NCI-H2107 (cell line): ENCODE measurements at places on chromosomes 7 and 10.

DNA sequence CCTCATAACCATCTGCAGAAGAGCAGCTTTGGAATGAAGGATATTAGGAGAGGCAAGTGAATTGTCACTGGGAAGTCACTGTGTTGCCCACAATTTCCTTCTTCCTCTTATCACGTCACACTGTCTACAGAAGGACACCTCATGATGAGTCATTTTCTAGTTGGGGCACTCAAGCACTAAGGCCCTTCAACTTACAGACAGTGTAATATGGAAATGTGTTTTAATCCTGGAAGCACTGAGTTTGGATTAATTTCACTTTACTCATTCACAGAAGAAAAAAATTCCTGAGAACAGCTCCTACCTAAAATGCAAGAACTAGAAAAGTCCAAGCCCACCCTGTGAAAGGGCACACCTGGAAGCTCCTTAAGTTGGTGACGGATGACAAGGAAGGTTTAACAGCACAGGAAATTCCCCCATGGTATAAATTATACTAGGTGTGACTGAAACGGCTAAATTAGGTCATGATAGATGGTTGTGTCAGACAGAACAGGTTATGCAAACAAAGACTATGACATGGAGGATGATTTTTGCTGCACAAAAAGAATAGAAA lies 56.6 kb downstream of the PARD3 start:
- no peak for DNase-seq

DNA sequence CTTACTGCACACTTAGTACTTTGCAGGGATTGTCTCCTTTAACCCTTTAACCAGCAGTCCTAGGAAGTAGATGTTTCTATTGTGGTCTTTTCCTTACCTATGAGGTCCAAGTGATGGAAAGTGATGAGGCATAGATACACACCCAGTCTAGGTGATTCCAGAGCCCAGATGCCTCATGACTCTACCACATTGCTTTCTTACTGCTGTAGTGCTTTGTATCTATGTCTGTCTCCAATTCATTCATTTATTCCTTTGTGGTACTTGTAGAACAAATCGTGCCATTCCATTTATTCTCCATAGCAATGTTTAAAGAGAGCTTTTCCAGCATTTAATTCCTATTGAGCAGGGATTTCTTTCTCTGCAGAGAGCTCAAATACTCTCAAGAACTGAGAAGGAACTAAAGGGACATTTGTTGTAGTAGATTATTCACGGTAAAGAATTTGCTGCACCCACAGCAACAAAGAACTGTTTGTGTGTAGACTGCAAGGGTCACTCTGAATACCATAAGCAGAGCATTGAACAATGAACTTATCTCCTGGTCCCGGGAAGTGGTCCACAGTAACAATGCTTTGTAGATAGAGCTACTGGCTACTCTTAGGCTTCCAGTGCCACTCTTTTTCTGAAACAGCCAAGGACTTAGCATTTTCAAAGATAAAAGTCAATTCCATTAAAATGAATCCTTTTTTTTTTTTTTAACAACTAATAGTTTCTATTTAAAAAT lies 337.0 kb downstream of the PTEN start:
- DNase-seq: no peak

DNA sequence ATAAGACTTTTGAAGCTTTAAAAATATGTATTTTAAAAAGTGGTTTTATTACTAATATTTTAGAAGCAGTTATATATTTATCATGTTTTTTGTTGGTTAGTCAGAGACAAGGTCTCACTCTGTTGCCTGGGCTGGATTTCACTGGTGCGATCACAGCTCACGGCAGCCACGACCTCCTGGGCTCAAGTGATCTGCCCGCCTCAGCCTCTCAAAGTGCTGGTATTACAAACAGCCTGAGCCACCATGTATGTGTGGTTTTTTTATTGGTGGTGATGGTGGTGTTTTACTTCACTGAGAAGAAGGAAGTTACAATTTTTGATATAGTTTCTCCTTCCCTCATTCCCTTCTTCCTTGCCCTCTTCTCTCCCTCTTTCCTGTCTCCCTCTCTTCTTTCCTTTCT lies 13.4 kb downstream of the NHLRC2 start:
- no peak for DNase-seq

GRCh38 chr10:70669015-70669414 lies 3.3 kb upstream of the ADAMTS14 start:
- no peak for DNase-seq

DNA sequence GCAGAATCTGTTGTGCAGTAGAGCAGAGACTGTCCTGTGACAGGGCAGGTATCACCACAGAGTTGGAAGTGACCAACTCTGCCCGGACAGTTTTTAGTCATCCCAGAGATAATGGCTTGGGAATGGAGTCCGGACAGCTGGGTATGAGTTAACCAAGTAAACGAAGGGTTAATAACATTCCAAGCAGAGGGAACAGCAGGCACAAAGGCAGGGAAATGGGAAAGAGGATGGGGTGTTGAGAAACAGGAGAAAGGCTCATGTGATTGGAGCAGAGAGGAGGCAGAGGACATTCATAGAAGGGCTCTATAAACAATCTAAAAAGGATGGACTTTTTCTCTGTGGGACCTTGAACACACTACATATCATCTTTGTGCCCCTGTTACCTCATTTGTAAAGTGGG lies 132.2 kb upstream of the YAE1 start:
- DNase-seq: no peak

- peak; percentile 19 for DNase-seq
These were observed 23.6 kb downstream of the MCM10 start for GRCh38 chr10:13184730-13185514.

DNA sequence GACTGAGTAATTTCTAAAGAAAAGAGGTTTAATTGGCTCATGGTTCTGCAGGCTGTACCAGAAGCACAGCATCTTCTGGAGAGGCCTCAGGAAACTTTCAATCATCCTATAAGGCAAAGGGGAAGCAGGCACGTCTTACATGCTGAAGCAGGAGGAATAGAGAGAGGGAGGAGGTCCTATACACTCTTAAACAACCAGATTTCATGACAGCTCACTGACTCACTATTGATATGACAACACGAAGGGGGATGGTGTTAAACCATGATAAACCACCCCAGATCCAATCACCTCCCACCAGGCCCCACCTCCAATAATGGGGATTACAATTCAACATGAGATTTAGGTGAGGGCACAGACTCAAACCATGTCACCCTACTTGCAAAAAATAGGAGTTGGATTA lies 201.5 kb downstream of the CDK14 start:
- no peak for DNase-seq

GRCh38 chr10:11846542-11846941 lies 23.4 kb downstream of the PROSER2 start:
- no peak for DNase-seq

GRCh38 chr10:93601146-93601773 lies at the start of gene RBP4:
TSS of gene RBP4 (minus strand) at chr10:93601235. CDS start at chr10:93601028, 207 bp downstream.
- no peak for DNase-seq

DNA sequence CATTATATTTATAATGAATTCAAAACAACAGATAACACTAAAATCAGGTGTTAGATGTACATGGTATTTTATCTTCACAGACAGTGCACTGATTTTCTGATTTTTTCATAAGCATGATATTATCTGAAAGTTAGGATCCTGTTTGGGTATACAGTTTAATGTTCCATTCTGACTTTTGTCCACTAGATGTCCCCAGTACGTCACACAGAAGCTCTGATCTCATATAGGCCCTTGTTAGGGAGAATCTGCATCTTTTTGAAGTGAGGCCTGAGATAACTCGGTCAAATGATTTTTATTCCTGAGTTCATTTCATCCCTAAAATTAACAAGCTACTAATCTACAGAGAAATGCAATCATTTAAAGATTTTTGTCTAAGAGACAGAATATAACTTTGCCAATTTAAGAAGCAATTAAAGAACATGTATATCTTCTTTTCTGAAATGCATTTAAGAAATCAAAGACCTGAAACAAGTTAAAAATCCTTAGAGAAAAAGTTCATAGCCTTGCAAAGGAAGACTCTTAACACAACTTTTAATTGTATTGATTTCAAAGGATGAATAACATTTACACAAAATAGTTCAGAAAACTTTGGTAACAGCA lies 72.0 kb upstream of the TES start:
- no peak for DNase-seq

- no peak for DNase-seq
These were observed 65.8 kb upstream of the ZEB1 start for GRCh38 chr10:31253237-31253636.

GRCh38 chr7:36367561-36368077 lies 22.0 kb upstream of the ANLN start:
- no peak for DNase-seq

DNA sequence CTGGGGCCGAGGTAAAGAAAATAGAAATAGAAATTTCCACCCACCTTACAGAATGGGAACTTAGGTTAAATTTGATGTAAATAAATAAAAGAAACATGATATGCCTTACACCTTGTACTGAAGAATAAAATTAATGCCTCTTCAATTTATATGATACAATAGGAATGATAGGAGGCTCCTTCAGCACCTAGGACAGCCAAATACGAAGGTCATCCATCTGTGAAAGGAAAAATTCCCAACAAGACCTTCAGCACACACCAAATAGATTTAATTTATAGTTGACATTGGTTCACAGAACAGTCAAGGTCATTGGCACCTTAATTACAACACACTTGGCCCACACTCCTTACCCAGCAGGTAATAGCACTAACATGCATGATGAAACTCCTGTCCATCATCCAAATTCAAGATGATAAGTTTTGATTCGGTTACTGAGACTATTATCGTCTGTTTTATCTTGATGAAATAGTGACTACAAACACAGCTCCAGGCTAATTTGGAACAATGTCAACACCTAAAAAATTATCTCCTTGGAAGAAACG lies 250.9 kb downstream of the SNX13 start:
- no peak for DNase-seq

- DNase-seq: no peak
These were observed 12.4 kb upstream of the MTERF1 start for GRCh38 chr7:91892821-91893340.

- no peak for DNase-seq
These were observed 53.4 kb downstream of the HSPA12A start for GRCh38 chr10:116688741-116689495.

DNA sequence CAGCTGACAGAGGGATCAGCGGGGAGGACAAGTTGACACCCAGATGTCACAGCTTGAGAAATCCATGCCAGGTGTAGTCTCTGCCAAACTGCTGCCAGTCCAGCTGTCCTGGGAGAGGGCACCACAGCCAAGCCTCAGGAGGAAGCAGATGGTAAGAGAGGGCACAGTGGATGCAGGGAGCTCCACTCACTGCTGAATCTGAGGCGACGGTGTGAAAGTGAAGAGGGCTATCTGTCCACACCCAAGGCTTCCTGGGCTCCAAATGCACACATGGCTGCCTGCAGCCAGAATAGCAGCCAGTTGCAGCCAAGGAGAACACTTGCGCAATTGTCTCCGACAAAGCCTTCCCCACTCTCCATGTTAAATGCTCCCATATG lies 502.4 kb downstream of the GRID1 start:
- DNase-seq: no peak

- no peak for DNase-seq
These were observed 560.5 kb upstream of the GALNT17 start for GRCh38 chr7:70571403-70571934.

DNA sequence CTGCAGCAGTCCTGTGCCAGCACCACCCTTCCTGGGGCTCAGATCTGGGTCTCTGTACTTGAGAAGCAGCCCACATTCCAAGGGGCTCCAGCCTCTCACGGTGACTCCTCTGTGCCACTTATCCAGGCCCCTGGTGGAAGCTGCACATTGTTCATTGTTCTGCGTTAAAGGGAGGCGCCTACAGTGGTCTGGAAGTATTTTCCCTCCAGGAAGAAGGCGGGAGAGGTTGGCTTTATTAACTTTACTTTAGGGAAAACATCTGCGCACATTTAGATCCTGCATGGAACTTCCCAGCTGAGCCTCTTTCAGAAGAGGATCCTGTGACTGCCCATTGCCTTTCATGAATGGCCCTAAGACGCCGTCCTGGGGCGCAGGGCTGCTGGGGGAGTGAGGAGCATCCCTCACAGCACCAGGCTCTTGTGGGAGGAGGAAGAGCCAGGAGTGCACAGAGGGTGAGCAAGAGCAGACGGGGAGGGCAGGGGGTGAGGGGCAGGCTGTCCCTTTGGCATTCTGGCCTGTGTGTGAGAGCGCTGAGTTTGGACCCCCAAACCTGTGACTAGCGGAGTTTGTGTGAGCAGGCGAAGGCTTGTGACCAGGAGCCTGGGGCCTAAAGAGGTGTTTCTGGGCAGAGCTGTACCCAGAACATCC lies 98.6 kb upstream of the BTBD16 start:
- no peak for DNase-seq

DNA sequence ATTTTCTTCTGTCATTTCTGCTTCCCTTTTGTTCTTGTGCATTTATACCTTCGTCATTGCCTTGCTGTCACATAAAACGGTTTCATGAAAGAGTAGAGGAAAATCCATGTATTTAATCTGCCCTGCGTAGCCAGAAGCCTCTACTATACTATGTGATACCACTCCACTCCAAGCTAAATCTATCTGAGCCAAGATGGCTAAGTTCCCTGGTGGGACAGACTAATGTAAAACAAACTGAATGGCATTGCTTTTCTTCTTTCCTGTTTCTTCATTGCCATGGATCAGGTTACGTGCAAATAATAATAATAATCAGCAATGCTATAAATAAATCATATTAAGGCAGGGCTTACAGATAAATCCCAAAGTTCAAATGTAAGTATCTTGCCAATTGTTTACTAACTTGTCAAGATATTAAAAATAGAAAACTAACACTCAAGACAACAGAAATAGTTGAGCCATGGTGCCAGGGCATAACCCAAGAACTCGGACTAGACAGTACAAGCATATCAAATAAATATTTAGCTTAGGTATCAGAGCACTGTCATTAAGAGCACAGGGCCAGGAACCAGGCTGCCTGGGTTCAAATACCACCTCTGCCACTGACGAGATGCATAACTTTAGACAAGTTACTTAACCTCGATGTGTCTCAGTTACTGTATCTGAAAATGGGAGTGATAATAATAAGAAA lies 151.4 kb downstream of the PDE1C start:
- no peak for DNase-seq

DNA sequence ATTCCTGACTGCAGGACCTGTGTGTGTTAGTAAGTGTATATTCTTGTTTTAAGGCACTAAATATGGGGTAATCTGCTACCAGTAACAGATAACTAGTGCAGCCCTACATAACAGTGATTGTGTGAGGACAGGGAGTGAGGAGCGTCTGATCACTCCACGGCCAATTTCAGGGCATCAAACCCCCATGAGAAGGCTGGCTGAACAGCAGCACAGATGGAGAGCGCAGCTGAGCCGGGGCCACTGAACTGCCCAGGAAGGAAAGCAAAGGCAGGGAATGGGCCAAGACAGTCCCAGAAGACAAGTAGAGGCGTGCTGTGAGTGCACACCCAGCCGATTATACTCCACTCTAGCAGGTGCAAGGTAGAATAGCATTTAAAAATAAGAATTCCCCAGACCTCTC lies 157.1 kb upstream of the CHST15 start:
- no peak for DNase-seq

DNA sequence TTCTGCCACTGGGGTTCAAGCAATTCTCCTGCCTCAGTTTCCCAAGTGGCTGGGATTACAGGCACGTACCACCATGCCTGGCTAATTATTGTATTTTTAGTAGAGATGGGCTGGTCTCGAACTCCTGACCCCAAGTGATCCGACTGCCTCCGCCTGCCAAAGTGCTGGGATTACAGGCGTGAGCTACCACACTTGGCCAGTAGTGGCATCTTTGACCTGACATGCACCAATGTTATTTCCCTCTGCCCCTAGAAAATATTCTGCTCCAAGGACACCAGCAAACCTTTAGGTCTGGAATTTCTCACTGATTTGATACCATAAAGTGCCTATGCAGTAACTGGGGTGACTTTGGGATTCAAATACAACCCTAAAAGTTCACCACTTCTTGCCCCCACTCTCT lies 179.4 kb downstream of the ARID5B start:
- no peak for DNase-seq
